ENCODE measurements at places on chromosomes 1 and 21.

DNA sequence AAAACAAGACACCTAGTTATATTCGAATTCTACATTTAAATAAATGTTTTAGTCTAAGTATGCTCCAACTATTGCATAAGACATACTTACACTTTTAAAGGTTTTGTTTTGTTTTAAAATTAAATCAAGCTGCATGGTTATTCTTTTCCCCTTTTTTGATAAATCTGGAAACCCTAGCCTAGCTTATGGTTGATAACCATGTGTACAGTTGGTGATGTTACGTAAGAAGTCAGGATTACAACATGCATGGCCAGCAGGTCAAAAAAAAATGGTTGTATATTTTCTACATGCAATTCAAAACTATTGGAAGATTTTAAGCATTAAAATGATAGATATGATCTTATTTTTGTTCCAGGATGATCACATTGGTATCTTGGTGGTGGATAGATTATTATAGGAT is 1600.6 kb downstream of the PLA2G4A start:
- DNase-seq, result no peak

DNA sequence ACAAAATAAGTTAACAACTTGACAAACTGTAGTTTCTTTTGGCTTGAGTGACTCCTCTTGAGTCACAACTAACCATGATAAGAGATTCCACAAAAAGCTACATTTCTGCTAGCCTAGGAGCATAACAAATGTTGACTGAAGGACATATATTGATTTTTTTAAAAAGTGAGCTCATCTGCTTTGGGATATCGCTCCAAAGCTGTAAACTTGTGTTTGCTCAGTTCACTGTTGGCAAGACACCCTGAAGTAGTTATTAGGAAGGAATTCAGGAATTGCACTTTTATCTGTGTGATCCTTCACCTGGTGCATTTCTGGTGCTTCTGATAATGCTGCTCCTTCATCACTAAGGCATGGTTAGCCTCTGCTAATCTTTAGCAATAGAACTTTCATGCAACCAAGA is 23.7 kb downstream of the RWDD3 start:
- DNase-seq, result no peak

DNA sequence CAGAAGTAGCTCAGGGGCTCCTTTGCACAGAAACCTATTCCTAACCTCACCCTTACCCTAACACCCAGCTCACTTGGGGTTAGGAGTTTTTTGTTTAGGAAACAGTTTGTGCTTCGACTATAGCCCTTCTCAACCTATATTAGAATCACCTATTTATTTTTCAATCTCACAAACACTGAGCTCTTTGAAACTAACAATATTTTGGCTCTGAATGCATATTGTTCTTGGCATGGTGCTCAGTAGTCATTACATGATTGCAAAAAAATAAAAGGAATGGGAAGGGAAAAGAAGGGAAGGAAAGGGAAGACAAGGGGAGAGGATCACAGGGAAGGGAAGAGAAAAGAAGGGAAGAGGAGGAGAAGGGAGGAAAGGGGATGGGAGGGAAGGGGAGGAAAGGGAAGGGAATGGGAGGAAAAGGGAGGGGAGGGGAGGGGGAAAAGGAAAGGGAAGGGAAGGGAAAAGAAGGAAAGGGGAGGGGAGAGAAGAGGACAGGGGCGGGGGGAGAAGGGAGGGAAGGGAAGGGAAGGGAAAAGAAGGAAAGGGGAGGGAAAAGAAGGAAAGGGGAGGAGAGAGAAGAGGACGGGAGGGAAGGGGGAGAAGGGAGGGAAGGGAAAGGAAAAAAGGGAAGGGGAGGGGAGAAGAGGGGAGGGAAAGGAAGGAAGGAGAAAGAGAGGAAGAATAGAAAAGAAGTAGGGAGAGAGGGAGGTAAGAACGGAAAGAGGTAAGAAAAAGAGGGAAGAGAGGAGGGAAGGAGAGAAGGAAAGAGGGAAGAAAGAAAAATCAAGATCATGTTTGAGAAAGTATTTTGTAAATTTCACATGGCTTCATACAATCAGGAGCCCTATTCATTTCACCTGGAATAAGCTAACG is 484.1 kb upstream of the NFIA start:
- no peak for DNase-seq

DNA sequence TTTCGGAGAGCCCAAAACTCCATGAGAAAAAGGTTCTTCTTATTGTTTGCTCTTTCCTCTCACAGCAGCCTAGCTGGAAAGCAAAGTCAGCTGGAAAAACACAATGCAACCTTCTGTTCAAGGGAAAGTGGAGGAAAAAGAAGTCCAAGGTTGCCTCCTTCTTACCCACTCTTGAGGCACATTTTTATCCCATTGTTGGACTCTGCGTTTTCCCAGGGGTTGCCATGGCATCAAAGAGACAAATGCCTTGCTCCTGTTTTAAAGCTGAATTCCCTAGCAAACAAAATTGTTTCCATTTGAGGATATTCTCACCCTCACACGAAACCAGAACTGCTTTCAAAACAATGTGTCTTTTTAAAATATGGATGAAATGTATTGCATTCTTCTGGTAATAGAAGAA is 45.1 kb upstream of the PALMD start:
- no peak for DNase-seq

GRCh38 chr1:56339093-56339492 is 240.3 kb downstream of the PLPP3 start:
- no peak for DNase-seq

DNA sequence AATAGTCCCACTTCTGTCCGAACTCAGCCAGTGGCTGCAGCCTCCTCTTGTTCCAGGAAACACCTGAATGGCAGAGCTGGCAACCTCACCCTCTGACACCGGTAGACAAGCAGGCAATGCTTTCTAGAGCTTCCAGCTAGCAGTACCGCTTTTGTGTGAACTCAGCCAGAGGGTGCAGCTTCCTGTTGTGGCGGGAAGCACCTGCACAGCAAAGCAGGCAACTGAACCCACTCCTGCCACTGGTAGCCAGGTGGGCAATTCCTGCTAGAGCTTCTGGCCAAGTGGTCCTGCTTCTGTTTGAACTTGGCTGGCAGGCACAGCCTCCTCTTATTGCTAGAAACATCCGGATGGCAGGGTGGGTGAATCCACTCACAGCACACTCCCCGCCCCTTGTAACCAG is 40.1 kb upstream of the TMPRSS15 start:
- no peak for DNase-seq

DNA sequence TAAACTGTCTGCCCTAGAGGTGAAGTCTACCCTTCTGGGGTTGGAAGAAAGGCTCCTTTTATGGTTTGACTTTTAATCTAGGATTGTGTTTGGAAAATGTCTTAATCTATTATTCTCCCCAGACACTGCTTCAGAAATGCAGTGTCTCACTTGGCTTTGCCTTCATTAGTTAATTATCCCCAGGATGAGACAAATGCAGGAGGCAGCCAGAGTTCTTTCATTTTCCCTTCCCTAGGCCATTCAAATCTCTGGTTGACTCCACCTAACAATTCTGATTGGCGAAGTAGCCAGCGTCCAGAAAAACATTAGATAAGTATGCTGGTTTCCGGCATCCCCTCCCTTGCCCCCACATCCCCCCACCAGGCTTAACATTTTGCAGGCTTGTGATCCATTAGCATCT is 325.8 kb upstream of the PBX1 start:
- DNase-seq, result no peak

GRCh38 chr1:29441916-29442668 is 205.8 kb downstream of the PTPRU start:
- DNase-seq, result no peak

- no peak for DNase-seq
These were observed 8.2 kb upstream of the LAPTM5 start for GRCh38 chr1:30765556-30766434.

- DNase-seq, result no peak
These were observed 3.3 kb upstream of the SHISAL2A start for GRCh38 chr1:52629667-52630066.

DNA sequence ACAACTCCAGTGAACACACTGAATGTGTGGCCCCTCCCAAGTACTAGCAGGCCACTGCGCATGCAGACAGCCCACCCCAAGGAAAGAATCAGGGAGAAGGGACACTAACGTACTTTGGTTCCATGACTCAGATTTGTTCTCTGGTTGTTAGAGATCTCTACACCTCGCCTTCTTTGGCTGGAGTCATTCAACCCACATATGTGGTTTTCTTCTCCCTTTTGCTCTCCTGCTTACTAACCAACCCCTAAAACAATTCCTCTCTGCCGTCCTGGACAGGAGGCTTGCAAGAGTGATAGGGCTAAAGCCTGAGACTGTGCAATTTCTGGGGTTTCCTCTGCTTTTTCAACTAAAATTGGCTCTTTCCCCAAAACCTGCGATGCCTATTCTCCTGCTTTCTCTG is 5.7 kb upstream of the CD48 start:
- no peak for DNase-seq

DNA sequence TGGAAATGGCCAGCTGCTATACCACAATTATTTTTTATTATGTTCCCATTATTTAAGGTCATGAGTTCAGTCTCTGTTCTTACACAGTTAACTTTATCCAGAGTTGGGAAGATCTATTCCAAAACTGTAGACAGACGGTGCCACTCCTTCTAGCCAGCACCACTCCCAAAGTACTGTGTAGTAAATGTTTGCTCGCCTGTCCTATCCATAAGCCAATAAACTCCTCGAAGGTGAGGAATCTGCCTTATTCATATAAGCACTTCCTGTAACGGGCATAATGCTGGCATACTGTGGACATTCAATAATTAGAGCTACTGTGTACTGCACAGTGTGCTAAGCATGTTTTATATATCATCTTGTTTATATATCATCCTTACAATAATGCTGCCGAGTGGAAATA is 26.1 kb upstream of the STMN1 start:
- no peak for DNase-seq

DNA sequence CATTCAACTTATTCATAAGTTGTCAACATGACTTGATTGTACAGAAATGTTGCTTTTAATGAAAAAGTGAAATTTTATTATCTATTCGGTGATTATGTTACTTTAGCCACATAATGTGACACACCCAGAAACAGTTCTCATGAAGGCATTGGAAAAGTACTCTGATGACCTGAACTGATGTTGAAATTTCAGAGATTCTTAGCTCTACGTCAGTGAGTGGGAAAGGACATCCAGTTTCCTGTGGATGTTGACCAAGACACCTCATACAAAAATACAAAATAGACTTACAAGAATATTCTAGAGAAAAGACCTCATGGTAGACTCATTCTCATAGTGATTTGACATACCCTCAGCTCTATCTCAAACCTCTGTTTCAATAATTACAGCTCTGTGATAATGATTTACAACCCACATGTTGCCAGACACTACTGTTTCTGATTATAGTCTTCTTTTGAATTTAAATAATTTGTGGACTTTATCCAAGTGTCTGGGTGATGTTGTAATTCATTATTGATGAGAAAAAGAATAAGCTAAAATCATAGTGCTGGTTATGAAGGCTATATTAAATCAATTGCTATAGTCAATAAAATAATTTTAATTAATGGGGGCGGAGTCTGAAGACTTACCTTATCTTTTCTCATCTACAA is 37.3 kb downstream of the KCNK2 start:
- DNase-seq, result peak; percentile 15

GRCh38 chr1:94578856-94579255 is 37.3 kb upstream of the F3 start:
- no peak for DNase-seq

DNA sequence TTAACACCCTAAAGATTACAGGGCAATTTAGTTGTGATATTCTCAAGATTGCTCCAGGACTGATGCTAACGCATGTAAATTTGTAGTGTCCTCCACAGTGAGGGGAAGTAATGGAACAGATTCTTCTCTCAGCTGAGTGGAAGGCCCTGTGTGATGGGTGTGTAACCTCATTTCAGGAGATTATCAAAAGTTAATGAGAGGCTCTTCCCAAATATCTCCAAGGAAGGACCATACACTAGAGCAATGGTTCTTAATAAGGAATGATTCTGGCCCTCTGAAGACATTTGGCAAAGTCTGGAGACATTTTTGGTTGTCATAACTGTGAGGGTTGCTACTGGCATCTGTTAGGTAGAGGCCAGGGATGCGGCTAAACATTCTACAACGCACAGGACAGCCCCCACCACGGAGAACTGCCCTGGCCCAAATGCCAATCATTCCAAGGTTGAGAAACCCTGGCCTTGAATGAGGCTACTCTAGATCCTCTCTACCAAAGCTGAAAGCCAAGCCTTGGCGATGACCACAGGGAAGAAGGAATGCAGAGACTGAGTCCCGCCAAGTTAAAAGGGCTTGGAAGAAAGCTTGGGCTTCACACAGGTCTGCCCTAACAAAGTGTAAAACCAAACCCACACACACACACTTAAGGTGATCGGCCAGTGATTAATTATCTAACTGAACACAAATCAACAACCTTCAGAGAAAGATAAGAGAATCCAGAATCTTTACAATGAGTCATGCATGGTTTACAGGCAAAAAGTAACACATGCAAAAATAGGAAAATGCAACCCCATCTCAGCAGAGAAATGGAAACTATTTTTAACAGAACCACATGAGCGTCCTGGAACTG is 135.8 kb downstream of the SYF2 start:
- peak; percentile 25 for DNase-seq

- DNase-seq, result no peak
These were observed 29.7 kb downstream of the MDM4 start for GRCh38 chr1:204545881-204546280.

DNA sequence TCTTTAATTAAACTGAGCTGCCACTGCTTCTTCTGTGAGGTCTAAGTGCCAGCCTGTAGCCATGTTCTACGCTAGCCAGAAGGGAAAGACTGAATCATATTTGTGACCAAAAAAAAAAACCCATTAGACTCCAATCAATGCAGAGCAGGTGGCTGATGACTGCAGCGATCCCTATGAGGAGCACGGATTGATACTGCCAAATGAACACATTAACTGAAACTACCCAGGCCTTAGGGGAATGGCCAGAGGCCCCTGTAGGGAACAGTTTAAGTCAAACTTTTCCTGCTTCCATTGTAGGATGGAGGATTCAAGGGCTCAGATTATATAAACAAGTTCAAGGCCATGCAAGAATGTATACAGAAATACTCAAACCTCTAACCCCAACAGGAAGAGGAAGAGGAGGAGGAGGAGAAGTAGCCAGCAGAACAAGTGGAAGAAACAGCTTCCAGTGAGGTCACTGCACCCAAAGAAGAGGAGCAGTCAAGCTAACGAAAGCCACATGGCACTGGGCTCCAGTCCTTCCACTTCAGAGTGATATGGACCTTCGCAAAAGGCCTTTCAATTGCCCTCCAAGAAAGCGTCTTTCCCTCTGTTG is 328.3 kb downstream of the SMYD3 start:
- no peak for DNase-seq

GRCh38 chr1:182633657-182634281 is 29.6 kb upstream of the RGS16 start:
- no peak for DNase-seq

DNA sequence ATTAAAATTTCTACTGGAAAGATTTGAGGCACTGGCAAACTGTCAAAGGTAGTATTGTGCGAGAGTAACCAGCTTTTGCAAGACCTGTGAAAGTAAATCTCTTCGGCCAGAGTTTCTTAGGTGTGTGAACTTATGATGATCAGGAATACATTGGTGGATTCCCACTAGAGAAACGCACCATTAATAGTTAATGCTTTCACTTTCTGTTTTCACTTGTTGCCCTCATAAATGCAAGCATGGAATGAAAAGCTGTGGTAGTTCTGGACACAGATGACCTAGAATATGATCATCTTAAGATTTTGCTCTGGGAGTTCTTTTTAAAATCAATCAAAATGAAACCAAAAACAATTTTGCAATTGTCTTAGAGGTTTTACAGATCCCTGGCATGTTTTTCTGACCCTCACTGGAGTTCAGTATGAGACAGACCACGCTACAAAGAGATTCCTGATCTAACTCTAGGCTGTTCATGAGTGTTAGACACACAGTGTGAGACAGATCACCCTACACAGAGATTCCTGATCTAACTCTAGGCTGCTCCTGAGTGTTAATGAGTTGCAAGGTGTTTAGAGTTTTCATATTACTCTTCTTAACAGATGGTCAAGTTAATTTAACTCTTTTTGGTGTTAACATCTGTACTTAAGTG is 98.8 kb downstream of the SDCCAG8 start:
- DNase-seq, result peak; percentile 24
